Left cardiac atrium (tissue), 4 donors: ENCODE measurements at places on chromosomes 13 and 19. TPM values are rescaled to one million over a fixed set of nuclear protein-coding genes. Genes with fewer than 3 reads are reported as not detected.

DNA sequence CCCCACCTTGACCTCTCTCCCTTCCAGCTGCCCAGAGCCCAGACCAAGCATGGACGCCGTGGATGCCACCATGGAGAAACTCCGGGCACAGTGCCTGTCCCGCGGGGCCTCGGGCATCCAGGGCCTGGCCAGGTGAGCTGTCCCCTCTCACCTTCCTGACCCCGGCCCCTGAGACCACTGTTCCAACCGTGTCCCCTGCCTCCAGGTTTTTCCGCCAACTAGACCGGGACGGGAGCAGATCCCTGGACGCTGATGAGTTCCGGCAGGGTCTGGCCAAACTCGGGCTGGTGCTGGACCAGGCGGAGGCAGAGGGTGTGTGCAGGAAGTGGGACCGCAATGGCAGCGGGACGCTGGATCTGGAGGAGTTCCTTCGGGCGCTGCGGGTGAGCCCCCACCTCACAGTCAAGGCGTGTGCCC lies 312 bp downstream of the CAPS start:
- DNase-seq: no peak

DNA sequence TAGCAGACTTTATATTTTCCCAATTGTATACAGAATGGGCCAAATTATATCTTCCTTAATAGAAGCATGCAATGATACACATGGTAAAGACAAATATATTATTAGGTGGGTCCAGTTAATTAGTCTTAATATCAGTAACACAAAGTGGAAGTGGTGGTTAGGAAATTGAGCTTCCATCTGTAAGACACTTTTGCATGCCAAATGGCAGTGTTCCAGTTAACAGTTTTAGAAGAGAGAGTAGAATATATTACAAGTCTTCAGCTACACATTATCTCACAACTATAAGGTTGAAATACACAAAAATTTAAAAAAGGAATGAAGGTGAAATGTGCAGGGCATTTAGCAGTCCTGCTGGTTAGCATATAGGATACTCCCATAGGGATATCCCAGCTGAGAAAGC lies 536.5 kb downstream of the PCDH9 start:
- no peak for DNase-seq

GRCh38 chr13:79353693-79354092 lies 52.4 kb downstream of the RBM26 start:
- DNase-seq: no peak

- no peak for DNase-seq
Measured at GRCh38 chr19:33186431-33187182, 7.5 kb upstream of the LRP3 start.

Gene CELF5
- total RNA-seq: not detected

Gene CEACAM16
- total RNA-seq: not detected

GRCh38 chr19:47598407-47599349 lies 10.3 kb upstream of the BICRA start:
- DNase-seq: peak; percentile 55

DNA sequence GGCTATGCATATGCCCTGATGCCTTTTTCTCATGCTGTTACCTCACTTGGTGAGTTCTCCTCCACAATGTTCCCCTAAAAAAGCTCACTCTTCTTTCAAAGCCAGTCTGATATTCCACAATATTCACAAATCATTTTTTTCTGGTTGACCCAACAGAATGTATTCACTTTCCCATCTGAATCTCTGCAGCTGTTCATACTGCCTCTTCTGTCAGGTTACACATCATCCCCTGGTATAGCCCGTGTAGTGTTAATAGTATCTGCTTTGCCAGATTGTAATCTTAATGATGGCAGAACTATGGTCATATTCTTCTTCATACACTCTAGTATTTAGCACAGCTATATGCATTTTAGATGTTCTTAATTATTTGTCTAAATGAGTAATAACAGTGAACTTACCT lies 544.3 kb downstream of the EFNB2 start:
- DNase-seq: no peak

DNA sequence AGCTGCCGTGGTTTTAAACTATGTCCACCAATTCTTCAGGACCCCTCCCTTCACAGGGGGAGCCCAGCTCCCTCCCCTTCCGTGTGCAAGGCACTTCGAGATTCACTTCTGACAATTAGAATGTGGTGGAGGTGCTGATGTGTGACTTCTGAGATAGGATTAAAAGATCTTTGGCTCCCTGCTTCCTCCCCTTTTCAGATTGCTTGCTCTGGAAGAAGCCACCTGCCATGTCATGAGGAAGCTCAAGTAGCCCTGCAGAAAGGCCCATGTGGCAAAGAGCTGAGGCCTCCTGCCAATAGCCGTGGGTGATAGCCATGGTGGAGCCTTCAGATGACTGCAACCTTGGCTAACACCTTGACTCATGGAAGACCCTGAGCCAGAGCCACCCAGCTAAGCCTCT lies 204.9 kb downstream of the COL4A1 start:
- DNase-seq: no peak

Gene U2AF1L4
- total RNA-seq: 17.7 TPM

DNA sequence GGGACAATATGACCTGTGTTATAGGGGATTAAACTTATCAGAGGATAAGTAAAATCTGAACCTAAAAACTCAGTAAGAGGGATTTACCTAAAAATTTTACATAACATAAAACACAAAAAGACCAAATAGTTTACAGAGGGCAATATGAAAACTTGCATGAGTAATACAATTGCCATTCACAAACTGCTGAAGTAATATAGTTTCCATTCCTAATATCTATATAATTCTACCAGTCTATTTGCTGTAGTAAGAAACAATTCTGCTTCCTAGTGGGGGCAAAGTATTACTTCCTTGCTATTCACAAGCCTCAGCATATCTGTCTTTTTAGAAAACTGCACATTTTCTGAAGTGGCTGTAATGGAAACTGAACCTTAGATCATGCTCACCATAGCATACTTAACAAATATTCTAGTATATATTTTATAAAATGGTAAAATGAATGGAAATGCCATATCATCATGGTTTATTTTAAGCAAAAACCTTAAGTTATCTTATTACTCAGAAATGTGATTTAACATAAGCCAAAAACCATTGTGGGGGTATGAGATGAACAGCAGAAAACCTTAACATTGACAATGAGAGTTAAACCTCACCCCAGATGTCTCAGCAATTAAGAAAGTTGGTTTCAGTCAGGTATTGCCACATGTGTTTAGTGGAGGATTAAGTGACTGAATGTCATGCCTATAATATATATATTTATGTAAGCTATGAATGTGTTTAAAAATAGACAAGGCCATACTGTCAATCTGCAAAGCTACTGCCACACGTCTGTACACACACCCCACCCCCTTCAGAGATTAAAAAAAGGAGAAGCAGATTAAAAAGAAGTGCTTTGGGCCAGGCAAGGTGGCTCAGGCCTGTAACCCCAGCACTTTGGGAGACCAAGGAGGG lies 136.8 kb downstream of the MIPEP start:
- DNase-seq: no peak

- DNase-seq: no peak
Measured at GRCh38 chr19:32717496-32717895, 2.1 kb upstream of the TDRD12 start.

Gene ANGPTL8
- total RNA-seq: 4.0 TPM

- no peak for DNase-seq
Measured at GRCh38 chr13:98540476-98540875, 36.4 kb downstream of the STK24 start.

Gene CYP4F2
- total RNA-seq: not detected

GRCh38 chr13:40644838-40645604 lies 21.4 kb downstream of the FOXO1 start:
- no peak for DNase-seq

DNA sequence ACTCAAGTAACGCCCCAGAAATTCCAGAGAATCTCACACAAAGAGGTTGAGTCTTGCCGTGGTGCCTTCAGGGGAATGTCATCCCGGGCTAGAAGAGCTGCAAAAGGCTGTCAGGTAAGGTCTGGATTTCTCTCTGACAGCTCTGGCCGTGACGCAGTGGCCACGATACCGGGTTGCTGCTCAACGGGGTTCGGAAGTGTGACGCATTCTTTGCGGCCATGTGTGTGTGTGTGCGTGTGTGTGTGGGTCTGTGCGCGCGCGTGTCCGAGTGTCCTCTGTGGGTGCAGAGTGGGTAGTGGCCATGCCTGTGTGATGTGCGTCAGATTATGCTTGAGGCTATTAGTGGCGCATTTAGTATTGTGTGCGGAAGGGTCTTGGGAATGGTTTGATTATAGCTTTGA lies 306 bp downstream of the ZNF540 start:
- DNase-seq: peak; percentile 79

- DNase-seq: no peak
Measured at GRCh38 chr13:85166891-85167290, 632.3 kb downstream of the SLITRK6 start.

Gene AKAP8
- 30.5 TPM for total RNA-seq

DNA sequence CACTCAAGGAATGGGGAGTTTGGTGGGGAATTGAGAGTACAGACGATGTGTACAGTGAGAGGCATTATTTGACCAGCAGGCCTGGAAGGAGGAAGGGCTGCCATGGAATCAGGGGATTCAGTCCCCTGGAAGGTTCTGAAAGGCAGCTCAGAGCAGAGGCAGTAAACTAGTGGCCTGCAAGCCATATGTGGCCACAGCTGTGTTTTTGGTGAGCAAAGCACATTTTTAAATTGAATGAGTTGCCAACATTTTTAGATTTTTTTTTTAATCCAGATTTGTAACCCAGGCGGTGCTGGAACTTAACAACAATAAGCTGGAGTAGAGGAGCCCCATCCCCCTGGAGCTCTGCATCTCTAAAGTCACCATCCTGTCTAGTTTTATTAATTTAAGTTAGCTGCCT lies 95.3 kb upstream of the IPO5 start:
- DNase-seq: no peak

- no peak for DNase-seq
Measured at GRCh38 chr19:48405850-48406249, 12.4 kb downstream of the GRIN2D start.

GRCh38 chr13:30892966-30893365 lies 13.1 kb upstream of the MEDAG start:
- DNase-seq: peak; percentile 70

DNA sequence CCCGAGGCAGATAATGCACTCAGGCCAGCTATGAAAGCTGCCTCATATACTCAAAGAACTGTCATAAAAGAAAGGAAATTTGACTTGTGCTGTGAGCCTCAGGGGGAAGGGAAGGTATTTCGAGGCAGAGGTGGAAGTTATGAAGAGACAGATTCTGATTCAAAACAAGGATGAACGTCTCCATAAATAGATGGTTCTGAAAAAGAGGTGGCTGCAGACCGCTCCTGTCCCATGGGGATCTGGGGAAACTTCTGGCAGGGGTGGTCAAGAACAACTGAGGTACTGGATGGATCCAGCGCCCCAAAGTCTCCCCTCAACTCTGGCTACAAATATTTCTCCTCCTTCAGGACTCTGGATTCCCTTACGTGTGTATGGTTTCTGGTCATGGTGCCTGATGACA lies 168.1 kb upstream of the IRS2 start:
- DNase-seq: no peak

- DNase-seq: no peak
Measured at GRCh38 chr13:50915565-50915964, 6.0 kb downstream of the RNASEH2B start.

GRCh38 chr13:61417086-61417570 lies 1.5 kb upstream of the PCDH20 start:
- no peak for DNase-seq

GRCh38 chr13:46489586-46490023 lies 63.4 kb upstream of the LRCH1 start:
- DNase-seq: peak; percentile 45

Gene ATXN8OS
- not detected for total RNA-seq

Gene ZNF345
- 3.0 TPM for total RNA-seq

Gene PSG7
- not detected for total RNA-seq

GRCh38 chr13:59677966-59678814 lies 485.5 kb downstream of the DIAPH3 start:
- DNase-seq: no peak

DNA sequence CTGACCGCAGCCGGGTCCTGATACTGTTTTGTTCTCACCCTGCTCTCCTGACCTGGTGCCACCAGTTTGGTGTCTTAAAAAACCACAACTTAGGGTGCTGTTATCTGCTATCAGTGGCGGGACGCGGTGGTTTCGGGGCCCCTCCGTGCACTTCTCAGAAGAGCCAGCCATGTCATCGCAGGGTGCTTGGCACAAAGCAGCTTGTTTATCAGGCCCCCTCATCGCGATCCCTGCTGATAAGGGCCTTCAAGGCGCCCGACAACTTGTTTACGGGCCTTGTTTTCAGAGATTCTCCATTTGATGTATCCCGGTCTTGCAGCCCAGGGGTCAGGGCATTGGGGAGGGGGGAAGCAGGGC lies 58.1 kb upstream of the KLF2 start:
- no peak for DNase-seq

Gene LIN37
- total RNA-seq: 7.5 TPM

DNA sequence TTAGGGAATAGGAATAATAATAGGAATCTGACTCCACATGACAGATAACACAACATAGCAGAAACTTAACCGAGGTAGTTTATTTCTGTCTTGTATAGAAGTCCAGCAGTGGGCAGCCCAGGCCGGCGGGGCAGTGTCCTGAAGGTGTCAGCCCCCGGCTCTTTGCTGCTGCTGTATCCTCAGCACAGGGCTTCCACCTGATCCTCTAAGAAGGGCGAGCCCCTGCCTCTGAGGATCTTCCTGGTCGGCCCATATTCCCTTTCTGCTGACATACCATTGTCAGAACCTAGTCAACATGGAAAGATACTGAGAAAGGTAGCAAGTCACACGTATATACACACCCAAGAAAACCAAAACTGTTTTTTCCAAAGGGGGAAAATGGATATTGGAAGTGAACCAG lies 56.2 kb upstream of the GPR183 start:
- DNase-seq: no peak

DNA sequence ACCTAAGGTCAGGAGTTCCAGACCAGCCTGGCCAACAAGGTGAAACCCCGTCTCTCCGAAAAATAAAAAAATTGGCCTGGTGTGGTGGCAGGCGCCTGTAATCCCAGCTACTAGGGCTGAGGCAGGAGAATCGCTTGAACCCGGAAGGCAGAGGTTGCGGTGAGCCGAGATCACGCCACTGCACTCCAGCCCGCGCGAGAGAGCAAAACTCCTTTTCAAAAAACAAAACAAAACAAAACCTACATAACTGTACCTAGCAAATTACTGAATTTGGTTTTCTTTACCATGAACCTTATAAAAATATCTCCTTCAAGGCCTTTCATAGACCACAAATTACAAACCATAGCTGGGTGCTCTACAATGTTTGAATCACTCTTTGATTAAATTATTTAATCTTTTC lies 760 bp downstream of the ZNF91 start:
- peak; percentile 24 for DNase-seq

DNA sequence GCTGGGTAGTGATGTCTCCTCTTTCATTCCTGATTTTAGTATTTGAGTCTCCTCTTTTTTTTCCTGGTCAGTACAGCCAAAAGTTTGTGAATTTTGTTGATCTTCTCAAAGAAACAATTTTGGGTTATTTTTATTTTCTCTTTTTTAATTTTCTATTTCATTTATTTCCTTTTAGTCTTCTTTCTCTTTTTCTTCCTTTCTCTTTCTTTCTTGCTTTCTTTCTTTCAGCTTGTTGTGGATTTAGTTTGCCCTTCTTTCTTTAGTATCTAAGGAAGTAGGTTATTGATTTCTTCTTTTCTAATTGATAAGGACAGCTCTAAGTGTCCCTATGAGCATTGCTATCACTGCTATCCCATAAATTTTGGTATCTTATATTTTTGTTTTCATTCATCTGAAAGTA lies 13.8 kb downstream of the IPO5 start:
- no peak for DNase-seq

- no peak for DNase-seq
Measured at GRCh38 chr13:42660333-42660965, 86.5 kb downstream of the TNFSF11 start.

Gene MEGF8
- total RNA-seq: 29.5 TPM
